ENCODE measurements at places on chromosomes 4 and X.

- DNase-seq, result no peak
These were observed 81.9 kb downstream of the ATP11C start for GRCh38 chrX:139850968-139851367.

GRCh38 chr4:85722807-85723206 is 247.9 kb downstream of the ARHGAP24 start:
- DNase-seq, result no peak

GRCh38 chrX:71533851-71534561 is 1.1 kb downstream of the OGT start:
- DNase-seq, result peak; percentile 50

GRCh38 chr4:119041396-119041795 is 94.2 kb upstream of the MYOZ2 start:
- DNase-seq, result no peak

DNA sequence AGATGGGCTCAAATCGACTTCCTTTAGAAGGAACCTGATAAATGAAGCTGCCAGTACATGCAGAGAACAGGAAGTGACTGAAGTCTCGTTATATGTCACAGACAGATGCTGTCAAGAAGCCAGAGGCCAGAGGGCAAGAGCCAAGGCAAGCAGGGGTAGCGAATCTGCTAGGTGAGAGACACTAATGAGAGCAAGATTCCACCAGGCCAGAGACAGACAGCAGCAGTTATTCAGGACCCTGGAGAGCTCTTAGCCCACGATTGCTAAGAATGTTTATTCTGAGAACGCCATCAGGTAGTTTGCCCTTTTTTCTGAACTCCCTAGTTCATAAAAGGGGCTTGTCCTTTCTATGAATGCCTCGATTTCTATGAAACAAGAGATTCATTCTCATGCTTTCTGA is 73.7 kb downstream of the BEND2 start:
- DNase-seq, result no peak

GRCh38 chr4:13865871-13866669 is 238.5 kb upstream of the BOD1L1 start:
- no peak for DNase-seq

DNA sequence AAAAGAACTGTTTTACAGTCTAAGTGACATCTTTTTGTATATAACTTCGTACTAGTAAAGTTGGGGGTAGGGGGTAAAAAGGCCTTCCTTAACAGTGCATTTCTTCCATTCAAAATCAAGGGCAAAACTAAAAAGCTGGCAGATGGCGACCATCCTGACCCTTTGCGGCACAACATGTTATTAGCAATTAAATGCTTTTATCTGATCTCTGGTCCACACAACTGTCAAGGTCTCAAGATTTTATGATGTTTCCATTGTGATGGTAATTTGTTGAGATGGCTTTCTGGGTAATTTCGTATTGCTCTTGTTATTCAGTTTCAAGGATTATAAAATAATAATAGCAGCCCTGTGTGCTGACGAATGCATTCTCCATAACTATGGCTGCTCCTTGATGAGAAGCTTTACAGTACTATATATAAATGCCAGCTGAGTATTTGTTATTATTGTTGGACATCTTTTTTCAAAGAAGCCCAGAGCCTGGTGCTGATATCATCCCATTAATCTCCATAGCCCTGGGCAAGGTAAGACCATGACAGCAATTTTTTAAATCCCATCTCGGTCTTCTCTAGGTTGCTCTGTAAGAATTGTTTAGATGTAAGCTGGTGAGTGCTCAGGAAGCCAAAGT is 89.5 kb downstream of the CBR4 start:
- DNase-seq, result no peak

- no peak for DNase-seq
These were observed 5.1 kb upstream of the ADAM29 start for GRCh38 chr4:174912919-174913543.
